Placental epithelial cell (primary cell): ENCODE measurements at places on chromosomes 5 and 9. TPM values are rescaled to one million over a fixed set of nuclear protein-coding genes. Genes with fewer than 3 reads are reported as not detected.

The SLC4A9 gene
- total RNA-seq, result not detected in 2 replicates

The NRG2 gene
- 0.22 TPM in 1 of 2 replicates, not detected in the other for total RNA-seq

The SPATA31D4 gene
- total RNA-seq, result not detected in 2 replicates

The ZDHHC11 gene
- total RNA-seq, result 2.4 and 5.1 TPM in 2 replicates

The CHD1 gene
- 36.1 and 36.8 TPM in 2 replicates for total RNA-seq
